ENCODE measurements at places on chromosomes 16 and 17.

- DNase-seq, result no peak
Observed at GRCh38 chr17:6476810-6477179, 32.5 kb downstream of the PIMREG start.

DNA sequence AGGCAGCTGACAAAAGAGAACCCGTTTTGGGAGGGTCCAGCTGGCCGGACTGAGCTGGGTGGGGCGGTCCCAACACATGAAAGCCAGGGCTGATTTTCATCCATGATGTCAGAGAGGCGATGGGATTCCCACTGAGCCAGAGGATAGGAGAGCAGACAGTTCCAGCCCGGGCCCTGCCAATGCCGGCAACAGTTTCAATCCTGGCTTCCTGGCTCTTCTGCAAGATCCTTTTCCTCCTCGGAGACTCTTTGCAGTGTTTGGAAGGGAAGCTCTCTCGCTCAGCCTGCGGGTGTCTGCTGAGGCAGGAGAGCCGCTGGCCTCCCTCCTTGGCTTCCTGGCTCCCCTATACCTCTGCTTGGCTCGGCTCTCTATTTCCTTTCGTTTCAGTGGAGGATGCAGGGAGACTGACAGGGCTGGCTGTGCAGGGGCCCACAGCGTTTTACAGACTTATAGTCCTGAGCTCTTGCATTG, 145.5 kb upstream of the SOX9 start:
- DNase-seq, result peak; percentile 68

DNA sequence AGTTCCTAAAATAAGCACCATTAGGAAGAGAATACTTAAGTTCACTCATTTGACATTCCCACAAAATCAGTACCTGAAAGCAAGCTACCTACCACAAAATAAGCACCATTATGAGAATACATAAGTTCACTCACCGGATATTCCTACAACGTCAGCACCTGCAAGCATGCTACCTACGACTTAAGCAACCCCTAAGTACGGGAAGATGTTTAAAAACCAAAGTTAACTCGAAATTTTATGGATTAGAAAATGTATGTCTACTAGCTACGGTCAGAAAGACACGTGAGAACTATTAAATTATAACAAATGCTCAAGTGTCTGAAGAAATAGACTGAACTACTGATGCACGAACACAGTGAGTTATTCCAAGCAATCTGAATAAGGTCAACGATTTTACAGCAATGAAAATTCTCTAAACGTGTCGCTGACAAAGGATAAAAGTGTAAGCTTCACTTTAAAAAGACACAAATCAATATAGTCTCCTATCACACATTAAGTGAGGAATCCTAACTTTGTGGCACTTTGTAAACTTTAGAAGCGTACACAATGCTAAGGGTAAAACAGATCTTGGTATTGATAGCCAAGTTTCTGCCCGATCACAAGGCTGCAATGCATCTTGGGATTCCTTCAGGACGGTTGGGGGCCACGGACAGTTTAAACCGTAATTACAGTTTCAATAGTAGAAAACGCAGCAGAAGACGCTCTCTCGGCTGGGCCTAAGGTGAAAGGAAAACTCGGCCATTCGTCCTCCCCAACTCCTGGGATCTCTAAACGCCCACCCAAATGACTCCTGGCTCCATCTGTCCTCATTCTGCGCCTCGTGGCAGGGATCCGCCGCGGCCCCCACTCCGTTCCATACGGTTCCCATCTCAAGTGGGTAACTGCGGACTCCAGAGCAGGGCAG, 1.3 kb downstream of the GSPT1 start:
- peak; percentile 37 for DNase-seq

DNA sequence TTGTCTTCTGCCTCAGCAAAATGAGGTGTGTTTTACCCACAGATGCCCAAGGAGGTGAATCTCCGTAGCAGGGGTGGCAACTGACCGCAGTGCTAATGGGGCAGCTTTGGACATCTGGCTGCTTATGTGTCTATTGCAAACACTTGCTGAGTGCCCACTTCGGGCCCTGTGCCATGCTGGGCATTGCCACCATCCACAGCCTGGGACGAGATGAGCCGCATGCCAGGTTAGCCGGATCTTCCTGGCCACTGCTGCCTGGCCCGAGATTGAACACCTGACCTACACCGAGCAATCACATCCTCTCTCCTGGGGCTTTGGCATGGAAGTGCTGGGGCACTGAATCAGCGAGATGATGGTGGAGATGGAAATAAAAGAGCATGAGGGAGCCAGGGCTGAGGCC, 238.7 kb downstream of the GSG1L start:
- DNase-seq, result no peak

GRCh38 chr16:47848421-47849109, 307.2 kb downstream of the ABCC12 start:
- DNase-seq, result peak; percentile 57

GRCh38 chr17:45703348-45703747, 80.8 kb upstream of the CRHR1 start:
- no peak for DNase-seq

- DNase-seq, result peak; percentile 22
Observed at GRCh38 chr16:86834451-86835035, 256.2 kb downstream of the FOXL1 start.

GRCh38 chr16:75105306-75106061, 11.1 kb downstream of the LDHD start:
- DNase-seq, result no peak

- peak; percentile 43 for DNase-seq
Observed at GRCh38 chr16:49592546-49593423, 219.2 kb downstream of the C16orf78 start.

- peak; percentile 78 for DNase-seq
Observed at GRCh38 chr17:57422574-57423164, 166.3 kb downstream of the MSI2 start.

DNA sequence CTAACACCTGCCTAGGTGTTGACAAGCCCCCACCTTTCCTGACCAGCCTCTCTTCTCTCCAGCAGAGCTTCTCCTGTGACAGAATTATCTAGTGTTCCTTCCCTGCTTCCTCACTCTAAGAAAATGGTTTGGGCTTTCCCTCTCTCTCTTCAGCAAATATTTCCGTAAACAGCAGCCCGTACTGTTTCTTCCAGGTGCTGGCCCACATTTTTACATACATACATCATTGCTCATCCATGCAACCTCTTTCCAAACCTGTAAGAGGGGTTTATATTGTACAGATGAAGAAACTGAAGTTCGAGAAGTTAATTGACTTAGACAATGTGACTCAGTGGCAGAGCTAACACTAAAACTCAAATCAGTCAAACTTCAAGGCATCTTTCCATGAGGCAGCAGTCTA, 569 bp upstream of the TEKT3 start:
- no peak for DNase-seq

GRCh38 chr16:17827313-17827712, 356.6 kb upstream of the XYLT1 start:
- peak; percentile 22 for DNase-seq

- DNase-seq, result no peak
Observed at GRCh38 chr17:66717641-66718058, 117.3 kb upstream of the CACNG5 start.

GRCh38 chr16:89142474-89143195, 28.9 kb upstream of the CDH15 start:
- DNase-seq, result no peak

- peak; percentile 32 for DNase-seq
Observed at GRCh38 chr17:49210158-49211029, at the start of the genes ABI3 and GNGT2. Gene ABI3, plus strand, starts transcription at chr17:49210707. Its CDS starts 18 bp downstream, at chr17:49210725. Gene GNGT2, minus strand, starts transcription at chr17:49210574. Its CDS starts 3,152 bp downstream, at chr17:49207422.

DNA sequence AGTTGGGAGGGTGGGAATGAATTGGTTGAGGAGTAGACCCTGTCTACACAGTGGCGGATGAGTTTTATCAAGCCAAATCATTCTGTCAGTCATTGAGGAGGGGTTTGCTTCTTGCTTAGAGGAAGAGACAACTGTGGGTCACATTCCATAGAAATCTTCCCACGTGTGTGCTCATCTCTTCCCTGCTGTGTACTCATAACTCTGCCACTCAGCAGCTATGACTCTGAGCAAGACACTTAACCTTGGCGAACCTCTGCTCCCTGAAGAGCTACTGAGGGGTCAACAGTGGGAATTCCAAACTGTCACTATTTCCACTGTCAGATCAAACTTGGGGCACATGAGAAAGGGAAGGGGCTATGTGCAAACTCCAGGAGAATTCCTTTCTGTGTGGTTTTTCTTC, 72.6 kb upstream of the COX10 start:
- DNase-seq, result no peak

DNA sequence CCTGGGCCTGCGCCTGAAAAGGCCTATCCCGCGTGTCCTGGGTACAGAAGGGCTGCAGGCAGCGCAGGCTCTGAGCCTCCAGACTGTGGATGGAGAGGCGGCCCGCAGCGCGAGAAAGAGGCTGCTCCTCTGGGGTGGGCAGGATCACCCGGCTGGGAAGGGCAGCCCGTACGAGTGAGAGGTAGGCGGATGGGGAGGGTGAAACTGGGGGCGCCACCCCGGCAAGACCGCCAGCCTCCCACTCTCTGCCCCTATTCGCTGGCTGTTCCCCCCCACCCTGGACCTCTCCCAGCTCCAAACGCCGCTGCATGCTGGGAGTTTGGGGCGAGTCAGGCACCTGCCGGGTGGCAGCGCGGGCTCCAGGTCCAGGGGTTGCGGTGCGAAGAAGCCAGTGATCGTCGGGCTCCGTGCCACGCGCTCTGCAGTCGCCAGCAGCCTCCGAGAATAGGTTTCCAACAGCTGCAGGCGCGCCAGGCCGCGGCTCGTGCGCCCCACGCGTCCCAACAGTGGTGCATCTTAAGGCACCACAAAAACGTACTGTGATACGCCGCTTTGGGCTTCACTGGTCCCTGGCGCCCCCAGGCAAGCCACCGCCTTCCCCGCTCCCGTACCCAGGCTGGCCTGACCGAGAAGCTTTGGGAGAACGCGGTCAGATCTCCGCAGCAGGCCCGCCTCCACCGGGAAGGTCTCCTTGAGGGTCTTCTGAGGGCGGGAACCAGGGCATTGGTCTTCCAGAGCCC, 1.1 kb downstream of the NOXO1 start:
- DNase-seq, result no peak

DNA sequence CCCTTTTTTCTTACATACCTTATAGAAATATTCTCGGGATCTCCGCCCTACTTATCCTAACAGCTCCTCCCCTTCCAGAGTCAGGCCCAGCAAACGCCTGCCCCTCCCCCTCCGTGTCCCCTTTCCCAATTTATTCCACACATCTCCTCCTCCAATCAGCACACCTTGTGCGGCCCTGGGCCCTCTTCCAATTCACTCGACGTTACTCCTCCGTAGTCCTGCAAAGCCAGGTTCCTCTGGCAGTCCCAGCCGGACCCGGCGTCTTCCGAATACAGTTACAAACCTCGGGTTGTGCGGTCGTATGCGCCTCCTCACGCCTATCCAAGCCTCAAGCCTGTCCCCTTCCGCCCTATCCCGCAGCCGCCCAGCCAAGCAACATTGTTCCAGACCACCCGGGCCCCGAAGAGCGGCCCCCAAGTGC, 677 bp downstream of the CBX1 start:
- DNase-seq, result peak; percentile 64

- DNase-seq, result no peak
Observed at GRCh38 chr17:4584101-4584916, at the start of gene SMTNL2. Gene SMTNL2, plus strand, starts transcription at chr17:4584529. Its CDS starts 77 bp downstream, at chr17:4584606.

- DNase-seq, result peak; percentile 75
Observed at GRCh38 chr17:73474370-73474988, 162.7 kb upstream of the CDC42EP4 start.

- DNase-seq, result no peak
Observed at GRCh38 chr16:23380501-23380951, 72.5 kb downstream of the COG7 start.

DNA sequence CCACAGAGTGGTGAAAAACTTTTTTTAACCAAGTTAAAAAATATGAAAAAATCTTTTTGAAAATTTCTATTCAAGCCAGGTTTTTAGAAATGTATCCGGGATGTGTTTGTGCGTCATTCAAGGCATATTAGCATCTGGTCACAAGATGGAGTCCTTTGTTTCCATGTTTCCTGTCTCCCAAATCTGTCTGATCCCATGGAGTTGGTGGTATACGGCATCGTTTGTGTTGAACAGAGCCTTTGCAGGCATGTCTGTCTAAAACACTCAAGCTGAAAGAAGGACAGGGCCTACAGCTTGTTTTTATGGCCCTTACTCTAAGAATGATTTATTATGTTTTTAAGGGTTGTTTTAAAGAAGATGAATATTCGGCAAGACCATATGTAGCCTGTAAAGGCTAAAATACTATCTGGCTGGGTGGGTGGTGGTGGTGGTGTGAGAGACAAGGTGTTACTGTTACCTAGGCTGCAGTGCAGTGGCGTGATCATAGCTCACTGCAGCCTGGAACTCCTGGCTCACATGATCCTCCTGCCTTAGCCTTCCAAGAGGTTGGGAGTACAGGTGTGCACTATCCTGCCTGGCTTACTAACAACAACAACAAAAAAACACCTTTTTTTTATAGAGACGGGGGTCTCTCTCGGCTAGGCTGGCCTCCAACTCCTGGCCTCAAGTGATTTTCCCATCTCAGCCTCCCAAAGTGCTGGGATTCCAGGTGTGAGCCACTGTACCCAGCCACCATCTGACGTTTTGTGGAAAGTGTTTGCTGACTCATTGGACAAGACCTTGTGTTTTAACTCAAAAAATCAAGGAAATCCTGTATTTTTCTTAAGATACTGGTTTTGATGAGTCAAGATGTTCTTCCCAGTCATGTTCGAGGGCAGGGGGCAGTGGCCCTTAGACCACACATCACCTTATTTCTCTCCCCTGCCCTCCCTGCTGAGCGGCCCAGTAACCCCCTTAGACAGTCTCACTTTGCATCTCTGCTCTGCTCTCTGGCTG, 52.2 kb downstream of the NDE1 start:
- peak; percentile 64 for DNase-seq

GRCh38 chr17:77307479-77308198, 166.9 kb downstream of the SEC14L1 start:
- no peak for DNase-seq

GRCh38 chr17:18182110-18182977, 1.3 kb upstream of the ALKBH5 start:
- DNase-seq, result peak; percentile 56

GRCh38 chr16:11356573-11357331, 11.5 kb downstream of the RMI2 start:
- peak; percentile 71 for DNase-seq

DNA sequence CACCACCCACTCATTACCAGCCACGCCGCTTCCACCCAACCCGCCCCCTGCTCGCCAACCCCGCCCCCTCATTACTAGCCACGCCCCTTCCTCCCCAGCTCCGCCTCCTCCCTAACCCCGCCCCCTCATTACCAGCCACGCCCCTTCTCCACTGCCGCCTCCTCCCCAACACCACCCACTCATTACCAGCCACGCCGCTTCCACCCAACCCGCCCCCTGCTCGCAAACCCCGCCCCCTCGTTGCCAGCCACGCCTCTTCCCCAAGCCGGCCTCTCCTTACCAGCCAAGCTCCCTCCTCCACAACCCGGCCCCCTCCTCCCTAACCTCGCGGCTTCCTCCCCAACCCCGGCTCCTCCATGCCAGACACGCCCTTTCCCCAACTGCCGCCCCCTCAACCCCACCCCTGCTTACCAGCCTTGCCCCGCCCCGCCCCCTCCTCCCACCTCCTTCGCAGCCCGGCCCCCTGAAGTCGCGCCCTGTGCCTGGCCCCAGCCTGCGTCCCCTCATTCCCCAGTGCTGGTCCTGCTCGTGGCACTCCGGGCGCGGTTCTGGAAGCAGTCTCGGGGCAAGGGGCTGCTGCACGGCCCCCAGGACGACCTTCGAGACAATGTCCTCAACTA, 7.3 kb downstream of the SLC22A31 start:
- DNase-seq, result peak; percentile 97

GRCh38 chr17:11803231-11803969, 193.9 kb downstream of the ZNF18 start:
- no peak for DNase-seq
